ENCODE measurements at places on chromosomes 4 and X. TPM values are rescaled to one million over a fixed set of nuclear protein-coding genes. Genes with fewer than 3 reads are reported as not detected.

DNA sequence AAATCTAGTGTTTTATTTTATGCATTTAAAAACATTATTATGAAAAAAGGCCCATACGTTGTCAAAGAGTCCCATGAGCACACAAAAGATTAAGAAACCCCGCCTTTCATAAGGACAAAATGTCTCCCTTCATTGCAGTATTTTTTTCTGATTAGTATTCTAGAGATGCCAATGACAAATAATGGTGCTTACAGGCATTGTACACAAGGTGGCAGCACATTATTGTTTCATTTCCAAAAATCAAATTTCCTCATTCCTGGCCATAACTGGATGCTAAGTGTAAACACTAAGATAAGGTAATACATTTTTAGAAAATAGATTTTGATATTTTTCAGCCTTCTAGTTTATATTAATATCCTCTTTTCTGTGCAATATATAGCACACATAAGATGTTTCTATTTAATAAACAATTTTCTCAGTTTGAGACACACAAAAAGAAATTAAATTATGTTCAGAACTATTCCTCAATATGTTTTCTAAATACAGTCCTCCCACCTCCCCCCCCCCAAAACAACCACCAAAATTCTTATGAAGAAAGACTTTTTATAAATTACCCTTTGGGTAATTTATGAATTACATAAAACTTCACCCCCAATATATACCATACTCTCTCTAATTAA is 47.7 kb downstream of the TIGD2 start:
- DNase-seq: no peak

- DNase-seq: no peak
Observed at GRCh38 chr4:154989511-154989910, 208.4 kb downstream of the RBM46 start.

The TTC29 gene
- total RNA-seq: 0.34 TPM

The GAGE12H gene
- total RNA-seq: not detected

- DNase-seq: no peak
Observed at GRCh38 chr4:187103351-187103750, 379.7 kb upstream of the FAT1 start.

The GRID2 gene
- not detected for total RNA-seq

Measured in kidney epithelial cell (primary cell).